ENCODE measurements at places on chromosomes 11 and 22. TPM values are rescaled to one million over a fixed set of nuclear protein-coding genes. Genes with fewer than 3 reads are reported as not detected.

- no peaks in the 10 kb centered on the region for H3K4me1 ChIP-seq
- H3K27ac ChIP-seq: no peak overlapping the region
- DNase-seq: no peak
- no peak overlapping the region for H3K4me3 ChIP-seq
- H3K36me3 ChIP-seq: no peaks in the 10 kb centered on the region
Observed at GRCh38 chr11:95459291-95460042, 228.5 kb upstream of the SESN3 start.

SCN4B gene
- total RNA-seq: 0.26 TPM

FOLR3 gene
- not detected for total RNA-seq

GRCh38 chr11:46896719-46897406, 21.5 kb downstream of the LRP4 start:
- DNase-seq: no peak
- no peaks in the 10 kb centered on the region for H3K36me3 ChIP-seq
- no peaks in the 10 kb centered on the region for H3K27me3 ChIP-seq
- no peaks in the 10 kb centered on the region for H3K4me1 ChIP-seq
- H3K27ac ChIP-seq: no peak overlapping the region

DNA sequence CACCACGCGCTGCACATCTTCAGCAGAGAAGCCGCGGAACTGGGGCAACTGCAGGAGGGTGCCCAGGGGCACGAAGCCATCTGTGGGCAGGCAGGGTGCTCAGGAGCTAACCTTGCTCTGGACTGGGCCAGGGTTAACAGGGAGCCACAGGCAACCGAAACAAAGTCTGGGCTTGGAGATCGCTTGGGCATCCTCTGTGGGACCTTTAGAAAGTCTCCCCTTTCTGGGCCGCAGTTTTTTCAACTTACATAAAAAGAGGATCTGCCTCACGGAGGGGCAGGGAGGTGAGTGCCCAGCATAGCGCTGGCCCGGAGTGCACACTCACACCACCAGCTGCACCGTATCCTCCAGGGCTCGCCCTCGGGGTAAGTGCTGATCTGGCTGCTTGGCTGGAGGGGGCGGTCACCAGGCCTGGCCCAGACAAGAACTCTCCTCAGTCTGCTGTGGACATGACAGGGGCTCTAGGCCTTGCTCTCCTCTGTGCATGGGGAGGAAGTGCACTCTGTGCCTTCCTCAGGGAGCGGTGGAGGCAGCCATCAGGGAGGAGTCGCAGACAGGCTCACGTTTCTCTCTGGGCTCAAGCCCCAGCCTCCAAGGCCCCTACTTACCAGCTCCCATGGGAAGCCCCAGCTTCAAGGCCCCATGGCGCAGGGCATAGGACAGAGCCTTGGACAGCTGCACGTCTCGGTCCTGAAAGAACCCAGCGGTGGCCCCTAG, 937 bp downstream of the TRPT1 start:
- H3K4me3 ChIP-seq: peak overlapping the region; percentile 90
- no peaks in the 10 kb centered on the region for H3K27me3 ChIP-seq
- peaks cover 33% of the 10 kb centered on the region for H3K4me1 ChIP-seq
- H3K36me3 ChIP-seq: peaks cover 16% of the 10 kb centered on the region

PIK3C2A gene
- total RNA-seq: 30.4 TPM

GLB1L2 gene
- 9.5 TPM for total RNA-seq

TSGA10IP gene
- not detected for total RNA-seq

GRCh38 chr11:130671801-130672700, 223.6 kb downstream of the ADAMTS15 start:
- no peak overlapping the region for H3K27ac ChIP-seq
- H3K4me3 ChIP-seq: no peak overlapping the region
- no peaks in the 10 kb centered on the region for H3K36me3 ChIP-seq
- no peaks in the 10 kb centered on the region for H3K4me1 ChIP-seq

- no peaks in the 10 kb centered on the region for H3K27me3 ChIP-seq
- DNase-seq: no peak
- no peak overlapping the region for H3K4me3 ChIP-seq
- no peak overlapping the region for H3K27ac ChIP-seq
- no peaks in the 10 kb centered on the region for H3K4me1 ChIP-seq
Observed at GRCh38 chr11:103844327-103845215, 191.9 kb upstream of the DDI1 start.

DNA sequence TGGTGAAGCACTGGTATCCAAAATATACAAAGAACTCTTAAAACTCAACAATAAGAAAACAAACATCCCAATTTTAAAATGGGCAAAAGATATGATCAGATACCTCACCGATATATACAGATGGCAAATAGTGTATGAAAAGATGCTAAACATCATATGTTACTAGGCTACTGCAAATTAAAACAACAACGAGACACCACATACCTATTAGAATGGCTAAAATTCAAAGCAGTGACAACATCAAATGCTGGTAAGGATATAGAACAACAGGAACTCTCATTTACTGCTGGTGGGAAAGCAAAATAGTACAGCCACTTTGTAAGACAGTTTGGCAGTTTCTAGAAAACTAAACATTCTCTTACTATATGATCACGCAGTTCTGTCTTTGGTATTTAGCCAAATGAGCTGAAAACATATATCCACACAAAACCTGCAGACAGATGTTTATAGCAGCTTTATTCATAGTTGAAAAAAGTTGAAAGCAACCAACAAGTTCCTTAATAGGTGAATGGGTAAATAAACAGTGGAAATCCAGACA, 38.5 kb downstream of the SIK3 start:
- no peak for DNase-seq
- H3K4me3 ChIP-seq: no peak overlapping the region
- no peak overlapping the region for H3K27ac ChIP-seq
- peaks cover 22% of the 10 kb centered on the region for H3K4me1 ChIP-seq
- no peaks in the 10 kb centered on the region for H3K27me3 ChIP-seq
- no peaks in the 10 kb centered on the region for H3K36me3 ChIP-seq

OR6A2 gene
- total RNA-seq: not detected

DNA sequence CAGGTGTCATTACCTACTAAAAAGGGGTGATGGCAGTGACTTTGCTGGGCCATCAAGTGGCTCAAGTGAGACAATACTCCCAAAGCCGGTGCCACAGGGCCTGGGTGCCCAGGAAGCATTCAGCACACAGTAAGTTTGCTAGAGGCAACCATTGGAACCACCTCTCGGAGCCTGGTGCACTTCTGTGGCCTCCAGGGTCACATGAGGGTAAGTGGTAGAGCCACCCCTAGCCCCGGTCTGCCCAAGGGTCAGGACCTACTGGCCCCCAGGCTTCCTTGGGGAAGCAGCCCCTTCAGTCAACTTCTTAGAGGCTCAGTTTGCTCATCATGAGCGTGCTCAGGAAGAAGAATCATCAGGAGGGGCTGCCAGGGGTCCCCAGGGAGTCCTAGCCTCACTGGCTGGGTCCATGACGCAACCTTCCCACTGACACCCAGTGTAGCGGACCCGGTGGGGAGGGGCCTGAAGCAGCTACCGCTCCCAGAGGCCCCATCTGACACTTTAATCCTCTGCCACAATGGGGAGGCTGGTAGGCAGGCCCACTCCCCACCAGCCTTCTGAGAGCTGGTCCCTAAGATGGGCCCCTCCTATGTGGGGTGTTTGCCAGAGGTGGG, 17.5 kb upstream of the RASL10A start:
- H3K4me3 ChIP-seq: no peak overlapping the region
- no peak overlapping the region for H3K27ac ChIP-seq
- no peak for DNase-seq
- no peaks in the 10 kb centered on the region for H3K4me1 ChIP-seq
- H3K36me3 ChIP-seq: peaks cover 3% of the 10 kb centered on the region
- H3K27me3 ChIP-seq: no peaks in the 10 kb centered on the region

SLC22A8 gene
- total RNA-seq: not detected

DNA sequence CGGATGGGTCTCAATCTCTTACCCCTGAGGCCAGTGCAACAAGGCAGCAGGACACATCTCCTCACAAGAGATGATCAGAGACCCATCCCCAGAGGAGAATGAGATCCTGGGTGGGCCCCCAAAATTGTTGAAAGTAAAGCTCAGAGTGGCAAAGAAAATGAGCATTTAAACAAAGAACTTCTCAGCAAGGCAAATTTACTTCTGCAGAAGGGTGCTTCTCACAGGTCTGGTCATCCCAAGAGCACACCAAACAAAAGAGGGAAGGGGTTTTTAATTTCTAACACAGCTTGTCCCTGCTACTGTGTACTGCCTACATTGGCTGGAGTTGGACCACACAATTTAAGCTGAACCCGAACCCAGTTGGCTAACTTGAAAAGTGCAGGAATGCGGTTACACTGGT, 1628.6 kb upstream of the RAG2 start:
- H3K27me3 ChIP-seq: no peaks in the 10 kb centered on the region
- DNase-seq: no peak
- H3K27ac ChIP-seq: no peak overlapping the region

DNA sequence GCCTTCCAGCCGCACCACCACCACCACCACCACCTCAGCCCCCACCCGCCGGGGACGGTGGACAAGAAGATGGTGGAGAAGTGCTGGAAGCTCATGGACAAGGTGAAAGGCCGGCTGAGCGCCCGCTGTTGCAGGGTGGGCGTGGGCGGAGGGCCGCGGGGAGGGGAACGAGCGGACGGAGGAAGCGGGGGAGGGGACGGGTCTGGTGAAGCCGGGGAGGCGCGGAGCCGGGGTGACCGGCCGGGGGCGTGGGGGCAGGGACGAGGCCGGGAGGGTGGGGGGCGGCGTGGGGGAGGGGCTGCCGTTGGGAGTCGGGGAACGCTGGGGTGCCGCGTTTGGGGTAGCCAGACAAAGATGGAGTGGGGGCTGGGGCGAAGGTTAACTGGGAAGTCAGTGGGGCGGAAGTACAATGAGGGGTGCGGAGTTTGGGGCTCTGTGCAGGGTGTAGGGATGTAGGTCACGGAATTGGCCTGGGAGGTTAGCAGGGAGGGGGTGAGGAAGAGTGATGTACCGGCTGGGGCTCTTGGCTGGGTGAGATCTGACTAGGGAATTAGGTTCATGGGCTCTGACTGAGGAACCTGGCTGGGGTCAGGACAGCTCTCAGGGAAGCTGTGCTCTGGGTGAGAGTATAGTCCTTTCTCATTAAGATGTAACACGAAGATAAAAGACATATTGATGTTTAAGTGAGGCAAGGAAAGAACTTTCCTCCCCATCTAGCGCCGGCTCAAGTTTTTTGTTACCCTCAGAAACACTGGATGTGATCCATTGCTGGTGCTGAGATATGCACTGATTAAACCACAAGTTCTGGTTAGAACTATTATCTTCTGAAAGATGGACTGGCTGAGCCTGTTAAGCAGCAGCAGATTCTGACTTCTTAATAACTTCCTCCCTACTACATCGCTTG, 624 bp downstream of the CBL start:
- H3K36me3 ChIP-seq: no peaks in the 10 kb centered on the region
- peaks cover 31% of the 10 kb centered on the region for H3K4me1 ChIP-seq
- H3K4me3 ChIP-seq: peak overlapping the region; percentile 79
- no peaks in the 10 kb centered on the region for H3K27me3 ChIP-seq
- peak overlapping the region; percentile 51 for H3K27ac ChIP-seq
- DNase-seq: peak; percentile 71

DNA sequence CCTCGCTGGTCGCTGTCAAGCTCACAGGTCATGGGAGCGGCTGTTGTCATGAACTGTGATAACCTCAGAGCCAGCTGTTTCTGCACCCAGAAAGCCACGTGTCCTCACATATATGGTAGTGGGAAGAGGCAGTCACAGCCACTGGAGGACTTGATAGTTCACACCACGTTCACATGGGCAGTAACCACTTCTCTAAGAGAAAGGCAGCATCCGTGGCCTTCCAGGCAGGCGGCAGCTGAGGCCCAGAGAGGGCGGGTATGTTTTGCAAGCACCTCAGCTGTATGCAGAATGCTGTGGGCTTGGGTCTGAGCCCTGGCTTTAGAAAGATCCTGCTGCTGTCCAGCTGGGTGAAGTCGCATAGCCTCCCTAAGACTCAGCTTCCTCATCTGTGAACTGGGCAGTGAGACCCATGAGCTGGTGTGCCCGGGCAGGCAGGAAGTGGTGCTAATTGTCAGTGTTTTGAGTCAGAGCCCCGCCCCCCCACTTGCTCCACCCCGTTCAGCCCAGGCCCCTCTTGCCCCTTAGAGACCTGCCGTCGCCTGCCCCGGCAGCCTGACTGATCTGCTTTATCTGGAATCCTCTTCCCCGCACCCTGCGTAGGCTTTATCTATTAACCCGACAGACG, 13.3 kb downstream of the TTC38 start:
- no peak for DNase-seq
- H3K27me3 ChIP-seq: no peaks in the 10 kb centered on the region
- H3K27ac ChIP-seq: peak overlapping the region; percentile 46
- peaks cover 32% of the 10 kb centered on the region for H3K4me1 ChIP-seq
- no peak overlapping the region for H3K4me3 ChIP-seq
- H3K36me3 ChIP-seq: peaks cover 6% of the 10 kb centered on the region

GRCh38 chr22:48057116-48057835, 1294.8 kb downstream of the TBC1D22A start:
- no peaks in the 10 kb centered on the region for H3K27me3 ChIP-seq
- no peaks in the 10 kb centered on the region for H3K36me3 ChIP-seq
- no peak overlapping the region for H3K4me3 ChIP-seq
- H3K4me1 ChIP-seq: no peaks in the 10 kb centered on the region
- DNase-seq: no peak

DNA sequence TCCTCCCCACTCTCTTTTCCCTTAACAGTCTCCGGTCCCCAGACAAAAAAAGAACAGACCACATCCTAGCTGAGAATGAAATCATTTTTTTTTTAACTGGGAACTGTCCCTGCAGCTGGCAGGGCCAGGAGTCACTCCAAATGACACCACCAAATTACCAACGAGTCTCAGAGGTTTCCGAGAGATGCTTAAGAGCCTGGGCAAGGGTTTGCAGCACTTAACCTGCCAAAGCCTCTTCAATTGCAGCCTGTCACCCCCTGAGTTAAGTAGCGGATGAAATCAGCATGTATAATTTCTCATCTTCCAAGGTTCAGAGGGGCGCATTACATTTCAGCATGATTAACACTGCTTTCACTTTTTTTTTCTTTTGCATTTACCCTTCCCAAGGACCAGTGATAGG, 71.8 kb downstream of the TENM4 start:
- no peak overlapping the region for H3K4me3 ChIP-seq
- H3K27me3 ChIP-seq: no peaks in the 10 kb centered on the region

DNA sequence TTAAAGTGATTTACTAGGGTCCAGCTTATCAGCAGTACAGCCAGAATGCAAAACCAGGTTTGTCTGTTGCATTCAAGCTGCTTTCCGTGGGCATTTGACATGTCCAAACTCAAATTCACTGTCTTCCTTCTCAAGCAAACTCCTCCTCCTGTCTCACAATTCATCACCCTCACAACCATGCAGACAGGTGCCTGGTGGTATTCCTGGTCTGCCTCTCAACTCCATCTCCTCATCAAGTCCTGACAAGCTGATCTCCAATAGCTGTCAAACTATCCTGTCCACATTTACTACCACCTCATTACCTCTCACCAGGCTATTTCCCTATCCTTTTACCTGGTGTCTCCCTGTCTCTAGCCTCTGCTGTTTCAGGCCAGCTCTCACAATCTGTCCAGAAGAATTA, 49.1 kb upstream of the LYVE1 start:
- no peaks in the 10 kb centered on the region for H3K36me3 ChIP-seq
- no peak for DNase-seq
- H3K27ac ChIP-seq: no peak overlapping the region
- no peaks in the 10 kb centered on the region for H3K27me3 ChIP-seq
- no peaks in the 10 kb centered on the region for H3K4me1 ChIP-seq

GRCh38 chr22:16828876-16829275, 3.7 kb upstream of the XKR3 start:
- no peaks in the 10 kb centered on the region for H3K4me1 ChIP-seq
- no peaks in the 10 kb centered on the region for H3K36me3 ChIP-seq
- no peak overlapping the region for H3K4me3 ChIP-seq
- H3K27ac ChIP-seq: no peak overlapping the region
- no peak for DNase-seq

PATE2 gene
- not detected for total RNA-seq

All from CD8-positive, alpha-beta memory T cell (primary cell).